Activated T-cell treated with anti-CD3 and anti-CD28 coated beads, Interleukin-2, amount 50 U/mL, for 72 hours (primary cell): ENCODE measurements at places on chromosomes 4 and X. TPM values are rescaled to one million over a fixed set of nuclear protein-coding genes. Genes with fewer than 3 reads are reported as not detected.

- DNase-seq, result no peak
- H3K4me3 ChIP-seq, result no peak within 1 kb of the TSS
- no peaks in the 10 kb centered on the region for H3K4me1 ChIP-seq
- peak within 1 kb of the TSS; percentile 42 for H3K27ac ChIP-seq
- H3K36me3 ChIP-seq, result no peaks in the 10 kb centered on the region
These were observed at the start of gene ART3 for GRCh38 chr4:76074468-76074867. Gene ART3 (plus strand): TSS chr4:76074709. CDS start chr4:76075890, 1,181 bp downstream.

GRCh38 chrX:63750811-63751210 lies 34.2 kb downstream of the ARHGEF9 start:
- no peak overlapping the region for H3K27ac ChIP-seq
- H3K4me3 ChIP-seq, result no peak overlapping the region
- DNase-seq, result no peak
- peaks cover 12% of the 10 kb centered on the region for H3K27me3 ChIP-seq
- peaks cover 59% of the 10 kb centered on the region for H3K4me1 ChIP-seq

UGT2A3 gene
- total RNA-seq, result not detected

DNA sequence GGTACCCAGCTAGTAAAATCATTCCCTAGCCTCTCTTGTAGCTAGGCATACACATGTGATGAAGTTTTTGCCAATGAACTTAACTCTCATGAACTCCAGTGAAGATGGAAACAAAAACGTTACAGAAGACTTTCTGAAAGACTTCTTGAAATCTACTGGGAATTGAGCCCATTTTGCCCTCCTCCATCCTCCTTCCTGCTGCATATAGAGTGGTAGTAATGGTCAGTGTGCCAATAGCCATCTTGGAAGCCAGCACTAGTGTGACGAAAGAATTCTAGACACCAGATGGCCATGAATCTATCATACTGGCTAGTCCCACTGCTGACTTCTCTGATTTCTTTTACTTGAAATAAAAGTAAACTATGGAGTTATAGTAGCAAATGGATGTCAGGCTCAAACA lies 30.9 kb upstream of the PPA2 start:
- H3K36me3 ChIP-seq, result no peaks in the 10 kb centered on the region
- no peaks in the 10 kb centered on the region for H3K4me1 ChIP-seq
- no peaks in the 10 kb centered on the region for H3K27me3 ChIP-seq

RAI2 gene
- 1.5 TPM for total RNA-seq

HSFX3 gene
- total RNA-seq, result not detected

GRCh38 chr4:125483278-125483677 lies 168.5 kb downstream of the FAT4 start:
- H3K27ac ChIP-seq, result no peak overlapping the region
- no peaks in the 10 kb centered on the region for H3K27me3 ChIP-seq
- DNase-seq, result no peak

RBM46 gene
- not detected for total RNA-seq

SSX5 gene
- total RNA-seq, result not detected

- no peak overlapping the region for H3K4me3 ChIP-seq
- no peak for DNase-seq
- no peak overlapping the region for H3K27ac ChIP-seq
These were observed 146.7 kb upstream of the PITX2 start for GRCh38 chr4:110769578-110769977.

GRCh38 chr4:184870718-184871117 lies 45.0 kb upstream of the ACSL1 start:
- no peaks in the 10 kb centered on the region for H3K4me1 ChIP-seq
- DNase-seq, result no peak
- no peaks in the 10 kb centered on the region for H3K36me3 ChIP-seq
- H3K4me3 ChIP-seq, result no peak overlapping the region
- no peak overlapping the region for H3K27ac ChIP-seq

- peaks cover 2% of the 10 kb centered on the region for H3K36me3 ChIP-seq
- H3K27me3 ChIP-seq, result peaks cover 94% of the 10 kb centered on the region
- no peak overlapping the region for H3K27ac ChIP-seq
These were observed 5.2 kb downstream of the POU4F2 start for GRCh38 chr4:146643812-146644401.
